NCI-H1092 treated with DMSO at 0.1 percent for 48 hours (cell line): ENCODE measurements at places on chromosomes 5 and 9.
A peak's percentile ranks its signal among the peaks of the same experiment; 100 is the strongest.

DNA sequence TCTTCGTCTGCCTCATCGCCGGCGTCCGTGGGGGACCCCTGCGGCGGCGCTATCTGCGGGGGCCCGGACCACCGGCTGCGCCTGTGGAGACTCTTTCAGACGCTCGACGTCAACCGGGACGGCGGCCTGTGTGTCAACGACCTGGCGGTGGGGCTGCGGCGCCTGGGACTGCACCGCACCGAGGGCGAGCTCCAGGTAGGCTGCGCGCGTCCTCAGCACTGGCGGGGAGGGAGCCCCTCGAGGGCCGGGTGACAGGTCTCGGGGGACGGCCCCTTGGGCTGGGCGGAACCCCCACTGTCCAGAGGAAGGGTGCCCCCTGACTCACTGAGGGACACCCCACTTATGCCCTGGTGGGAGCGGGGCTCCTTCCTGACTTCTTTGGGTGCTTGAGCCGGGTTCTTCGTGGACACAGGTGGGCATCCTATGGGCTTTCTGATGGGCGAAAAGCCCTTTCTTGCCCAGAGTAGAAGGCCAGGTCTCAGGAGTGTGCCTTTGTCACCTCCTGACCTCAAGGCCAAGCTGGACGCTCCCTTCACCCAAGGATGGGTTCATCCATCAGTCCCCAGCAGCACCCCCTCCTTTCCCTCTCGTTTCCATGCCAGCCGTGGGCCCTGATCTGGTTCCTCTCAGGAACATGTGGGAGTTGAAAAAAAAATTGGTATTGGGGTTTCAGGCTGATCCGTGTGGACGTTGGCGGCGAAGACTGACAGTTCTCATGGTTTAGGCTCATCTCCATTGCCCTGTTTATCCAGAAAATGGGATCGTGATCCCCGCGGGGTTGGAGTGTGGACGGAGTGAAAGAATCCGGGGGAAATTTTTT lies 564 bp downstream of the SLC25A25 start:
- peak; percentile 49 for DNase-seq

- DNase-seq = no peak
Measured at GRCh38 chr9:88462191-88462590, 72.8 kb upstream of the NXNL2 start.

- no peak for DNase-seq
Measured at GRCh38 chr9:89740722-89741121, 135.9 kb downstream of the GADD45G start.

DNA sequence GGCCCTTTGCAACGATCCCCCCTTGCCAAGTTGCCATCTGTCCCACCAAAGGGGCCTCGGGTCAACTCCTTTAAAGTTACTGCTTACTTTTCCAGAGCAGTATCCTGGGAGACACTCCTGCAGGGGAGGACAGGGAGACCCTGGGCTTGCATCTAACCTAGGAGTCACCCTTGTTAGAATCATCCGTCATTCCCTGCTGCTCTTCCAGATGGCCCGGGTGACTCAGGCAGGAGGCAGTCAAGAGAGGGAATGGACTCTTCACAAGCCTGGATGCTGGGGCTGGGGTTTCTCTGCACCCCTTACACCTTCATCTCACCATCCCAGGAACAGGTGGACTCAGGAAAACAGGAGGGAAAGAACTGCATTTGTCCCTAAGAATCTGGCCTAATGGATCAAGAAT lies 175.6 kb downstream of the GABBR2 start:
- no peak for DNase-seq

DNA sequence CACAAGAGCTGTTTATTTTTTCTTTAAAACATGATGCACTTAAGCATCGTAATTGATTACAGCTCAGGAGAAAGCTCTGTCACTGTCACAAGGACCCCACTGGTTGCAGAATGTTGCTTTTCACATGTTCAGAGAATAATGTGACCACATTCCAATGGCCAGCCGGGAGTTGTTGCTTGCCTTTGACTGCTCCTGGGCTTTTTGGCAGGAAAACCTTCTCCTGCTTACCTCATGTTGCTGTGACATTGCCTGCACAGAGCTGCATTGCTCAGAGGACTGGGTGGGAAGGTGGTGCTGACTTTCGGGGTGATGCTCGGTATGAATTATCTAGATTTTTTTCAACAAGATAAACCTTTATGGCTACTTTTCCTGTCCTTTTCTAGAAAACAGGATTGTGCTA lies 88.2 kb downstream of the PALM2AKAP2 start:
- DNase-seq = no peak

DNA sequence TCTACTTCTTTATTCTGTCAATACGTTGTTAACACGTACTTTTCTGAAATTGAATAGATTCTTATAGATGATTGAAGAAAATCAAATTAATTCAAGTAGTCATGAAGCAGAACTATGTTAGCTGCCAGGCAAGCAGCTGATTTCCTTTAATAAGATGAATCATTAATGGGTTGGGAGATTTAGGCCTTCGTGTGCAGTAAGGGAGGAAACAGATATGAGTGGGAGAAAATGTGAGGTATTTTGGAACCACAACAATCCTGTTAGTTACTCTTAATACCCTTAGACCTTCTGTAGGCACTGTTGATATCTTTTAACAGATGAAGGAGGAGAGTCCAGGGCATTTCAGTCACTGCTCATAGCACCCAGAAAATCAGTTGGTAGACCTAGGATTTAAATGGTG lies 121.0 kb downstream of the AOPEP start:
- no peak for DNase-seq

GRCh38 chr5:170485616-170485911 lies 18.3 kb upstream of the KCNIP1 start:
- DNase-seq = no peak

GRCh38 chr9:445033-445432 lies 230.4 kb downstream of the DOCK8 start:
- no peak for DNase-seq

DNA sequence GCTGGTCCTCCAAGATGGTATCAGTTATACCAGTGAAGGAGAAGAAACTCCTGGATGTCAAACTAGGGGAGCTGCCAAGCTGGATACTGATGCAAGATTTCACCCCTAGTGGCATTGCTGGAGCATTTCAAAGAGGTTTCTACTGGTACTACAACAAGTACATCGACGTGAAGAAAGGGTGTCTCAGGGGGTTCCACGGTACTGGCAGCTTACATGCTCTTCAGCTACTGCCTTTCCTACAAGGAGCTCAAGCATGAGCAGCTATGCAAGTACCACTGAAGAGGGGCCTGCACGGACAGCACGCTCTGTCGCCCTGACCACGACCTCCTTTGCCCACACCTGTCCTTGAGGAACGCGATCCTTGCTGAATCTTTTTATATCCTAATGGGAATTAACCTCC lies 19.5 kb downstream of the ACTL7B start:
- no peak for DNase-seq

GRCh38 chr9:113633782-113634595 lies 170.5 kb downstream of the RGS3 start:
- no peak for DNase-seq

GRCh38 chr5:1794901-1795290 lies 4.7 kb downstream of the MRPL36 start:
- DNase-seq = no peak

DNA sequence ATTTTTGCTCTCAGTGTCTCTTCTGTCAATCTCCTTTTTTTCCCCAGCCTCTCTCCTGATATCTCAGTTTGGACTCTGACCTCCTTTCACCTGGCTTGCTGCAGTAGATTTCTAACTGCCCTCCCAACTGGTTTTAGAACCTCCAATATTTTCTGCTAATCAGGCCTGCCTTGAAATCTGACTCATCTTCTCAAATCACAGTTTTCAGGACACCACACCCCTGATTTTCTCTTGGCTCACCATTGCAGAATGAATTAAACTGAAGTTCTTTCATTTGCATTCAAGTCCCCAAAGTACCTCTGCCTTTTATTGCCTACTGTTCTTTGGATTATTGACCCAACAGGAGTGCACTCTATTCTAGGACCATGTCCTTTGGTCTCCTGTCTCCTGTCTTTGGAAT lies 310.4 kb upstream of the TRPC7 start:
- no peak for DNase-seq

GRCh38 chr5:158761161-158761560 lies 338.6 kb downstream of the EBF1 start:
- DNase-seq = no peak

DNA sequence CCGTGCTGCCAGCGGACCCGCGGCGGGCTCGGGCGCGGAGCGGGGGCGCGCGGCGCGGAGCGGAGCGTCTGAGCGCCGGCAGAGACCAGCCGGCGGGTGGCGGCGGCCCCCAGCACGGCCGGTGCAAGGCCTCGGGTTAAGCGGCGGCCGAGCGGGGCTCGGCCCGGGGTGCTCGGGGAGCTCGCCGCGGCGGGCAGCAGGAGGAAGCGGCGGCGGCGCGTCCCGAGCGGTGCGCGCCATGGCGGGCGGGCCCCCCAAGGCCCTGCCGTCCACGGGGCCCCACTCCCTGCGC lies 150 bp downstream of the SNX30 start:
- DNase-seq = no peak

DNA sequence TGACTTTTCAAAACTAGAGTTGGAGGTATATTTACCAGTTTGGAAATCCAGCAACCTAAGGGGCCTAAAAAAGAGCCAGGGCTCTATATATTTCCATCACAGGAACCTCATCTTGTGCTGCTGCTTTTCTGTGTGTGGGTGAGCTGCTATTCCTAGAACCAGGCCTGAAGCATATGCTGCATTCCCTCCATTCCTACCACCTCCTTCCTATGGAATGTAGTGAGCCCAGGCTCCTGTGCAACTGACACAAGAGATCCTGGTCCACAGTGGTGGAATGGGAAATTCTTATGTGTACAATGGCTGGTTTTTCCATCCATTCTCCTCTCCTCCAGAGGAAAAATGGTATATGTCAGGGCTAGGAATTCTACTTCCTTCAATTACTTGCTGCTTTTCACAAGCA lies 39.1 kb downstream of the SPEF2 start:
- DNase-seq = no peak

- DNase-seq = no peak
Measured at GRCh38 chr5:951940-952596, 56.5 kb upstream of the NKD2 start.

- DNase-seq = no peak
Measured at GRCh38 chr5:39742916-39743315, 318.1 kb upstream of the DAB2 start.

DNA sequence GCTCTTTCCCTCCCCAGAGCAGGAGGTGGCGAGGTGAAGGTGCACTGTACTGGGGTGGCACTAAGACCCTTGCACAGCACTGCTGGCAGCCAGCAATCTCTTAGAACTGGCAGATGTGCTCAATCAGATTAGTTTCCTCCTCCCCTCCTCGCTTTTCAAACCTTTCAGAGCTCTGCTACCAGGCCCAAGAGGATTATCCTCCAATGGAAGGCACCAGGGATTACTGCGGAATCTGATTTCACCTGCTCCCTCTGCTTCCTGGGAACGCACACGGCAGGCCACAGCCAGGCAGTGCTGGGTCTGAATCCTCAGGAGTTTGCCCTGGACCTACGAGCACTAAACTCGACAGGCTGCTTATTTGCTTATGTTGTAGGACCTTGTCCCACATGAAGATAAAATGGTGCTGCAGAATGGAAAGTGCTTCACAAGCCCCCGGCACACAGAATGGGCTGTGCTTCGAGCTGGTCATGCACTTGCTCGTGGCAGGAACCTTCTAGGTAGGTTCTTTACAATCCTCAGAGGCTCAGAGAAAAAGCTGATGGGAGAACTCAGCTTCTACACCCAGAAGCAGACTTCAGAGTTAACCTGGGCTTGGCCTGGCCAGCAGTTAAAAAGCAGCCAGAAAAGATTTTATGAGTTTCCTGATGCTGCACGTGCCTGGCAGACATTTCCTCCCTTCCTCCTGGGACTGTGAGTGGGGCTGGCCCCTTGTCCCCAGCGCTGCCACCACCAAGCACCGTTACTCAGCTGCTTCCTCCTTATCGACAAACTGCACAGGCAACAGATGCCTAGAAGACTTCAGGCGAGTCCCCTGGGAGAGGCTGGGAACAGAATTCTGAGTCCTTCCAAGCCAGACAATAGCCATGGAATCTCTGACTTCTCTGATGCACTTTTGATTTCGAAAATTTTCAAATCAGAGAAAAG lies 33.1 kb downstream of the FABP6 start:
- DNase-seq = no peak

- no peak for DNase-seq
Measured at GRCh38 chr9:89969881-89970639, 365.2 kb downstream of the GADD45G start.
